GM04503 (cell line): ENCODE measurements at places on chromosomes 4 and X.
A peak's percentile ranks its signal among the peaks of the same experiment; 100 is the strongest.

DNA sequence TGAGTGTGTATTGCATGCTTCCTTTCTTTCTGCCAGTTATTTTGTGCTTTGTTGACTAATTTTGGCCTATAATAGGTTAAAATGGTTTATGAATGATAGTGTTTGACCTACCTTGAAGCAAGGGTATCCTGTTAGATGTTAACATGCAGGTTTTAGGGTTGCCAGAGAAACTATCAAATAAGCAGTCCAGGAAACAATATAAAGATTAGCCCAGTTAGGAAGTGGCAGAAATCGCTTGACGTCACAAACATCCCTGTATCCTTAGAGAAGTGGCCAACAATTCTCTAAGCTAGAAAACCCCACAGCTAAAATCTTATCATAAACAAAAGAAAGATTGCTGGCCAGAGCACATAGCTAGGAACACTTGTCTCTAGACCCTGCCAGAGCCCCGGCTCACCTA is 3.8 kb downstream of the NAP1L5 start:
- DNase-seq: no peak

- DNase-seq: peak; percentile 14
These were observed 405 bp downstream of the CENPE start for GRCh38 chr4:103197765-103198110.

- DNase-seq: no peak
These were observed 9.7 kb upstream of the GEMIN8 start for GRCh38 chrX:14039344-14039743.

DNA sequence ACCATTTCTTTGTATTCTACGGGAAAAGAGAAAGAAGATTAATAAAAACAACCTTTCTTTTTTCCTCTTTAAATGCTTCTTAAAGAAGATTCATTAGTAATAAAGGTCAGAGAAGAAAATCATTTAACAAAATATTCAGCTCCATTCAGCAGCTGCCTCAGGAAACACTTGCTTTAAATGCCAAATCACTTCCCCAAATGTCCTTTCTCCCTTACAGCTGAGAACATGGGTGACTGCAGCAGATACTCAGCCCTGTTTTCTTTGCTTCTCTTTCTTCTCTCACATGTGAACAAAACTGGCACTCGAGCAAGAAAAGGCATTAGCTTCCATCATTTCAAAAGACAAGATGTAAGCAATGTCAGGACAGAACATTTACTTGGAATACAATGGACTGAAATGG is 120.2 kb downstream of the INPP4B start:
- no peak for DNase-seq

DNA sequence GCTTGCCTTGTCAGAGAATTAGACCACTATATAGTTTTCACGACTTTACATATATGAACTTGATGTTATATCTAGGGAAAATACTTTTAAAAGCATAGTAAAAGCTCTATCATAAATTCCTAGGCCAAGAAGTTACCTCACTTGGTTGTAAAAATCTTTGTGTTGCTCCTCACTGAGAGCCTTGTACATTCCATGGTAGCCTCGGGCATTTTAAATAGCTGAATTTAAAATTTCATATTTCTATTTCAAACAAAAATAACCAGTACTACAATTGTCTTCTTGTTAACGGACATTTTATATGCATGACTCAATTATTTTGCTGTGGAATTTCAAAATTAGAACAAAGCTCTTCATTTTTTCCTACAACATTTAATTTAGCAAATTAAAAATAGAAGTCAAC is 107.6 kb downstream of the MID1 start:
- DNase-seq: no peak

- DNase-seq: no peak
These were observed 122.2 kb downstream of the SHROOM4 start for GRCh38 chrX:50691820-50692219.

DNA sequence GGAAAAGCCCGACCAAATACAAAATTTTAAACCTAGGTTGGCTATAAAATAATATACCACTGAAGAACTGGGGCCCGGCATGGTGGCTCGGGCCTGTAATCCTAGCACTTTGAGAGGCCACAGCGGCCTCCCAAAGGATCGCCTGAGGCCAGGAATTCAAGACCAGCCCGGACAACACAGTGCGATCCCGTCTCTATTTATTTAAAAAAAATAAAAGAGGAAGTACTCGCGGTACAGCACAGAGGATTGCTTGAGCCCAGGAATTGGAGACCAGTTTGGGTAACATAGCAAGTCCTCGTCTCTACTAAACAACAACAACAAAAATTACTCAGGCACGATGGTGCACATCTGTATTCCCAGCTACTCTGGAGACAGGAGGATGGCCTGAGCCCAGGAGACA is 44.8 kb upstream of the CDKN2AIP start:
- DNase-seq: no peak

DNA sequence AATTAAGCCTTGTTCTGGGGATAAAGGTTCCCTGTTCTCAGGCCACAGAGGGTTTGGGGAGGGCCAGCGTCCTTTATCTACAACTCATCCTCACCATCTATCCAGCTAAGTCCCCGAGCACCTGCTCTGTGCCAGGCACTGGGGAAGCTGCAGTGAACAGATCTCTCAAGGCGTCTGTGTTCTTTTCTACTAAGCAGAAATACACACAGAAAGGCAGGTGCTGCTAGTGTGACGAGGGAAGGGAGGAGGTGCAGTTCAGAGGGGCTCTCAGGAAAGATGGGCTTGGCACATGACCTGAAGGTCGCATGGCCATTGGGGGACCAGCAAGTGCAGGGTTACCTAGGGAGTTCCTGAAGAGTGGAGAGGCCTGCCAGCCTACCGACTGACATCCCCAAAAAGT is 352.2 kb downstream of the NR3C2 start:
- DNase-seq: no peak

DNA sequence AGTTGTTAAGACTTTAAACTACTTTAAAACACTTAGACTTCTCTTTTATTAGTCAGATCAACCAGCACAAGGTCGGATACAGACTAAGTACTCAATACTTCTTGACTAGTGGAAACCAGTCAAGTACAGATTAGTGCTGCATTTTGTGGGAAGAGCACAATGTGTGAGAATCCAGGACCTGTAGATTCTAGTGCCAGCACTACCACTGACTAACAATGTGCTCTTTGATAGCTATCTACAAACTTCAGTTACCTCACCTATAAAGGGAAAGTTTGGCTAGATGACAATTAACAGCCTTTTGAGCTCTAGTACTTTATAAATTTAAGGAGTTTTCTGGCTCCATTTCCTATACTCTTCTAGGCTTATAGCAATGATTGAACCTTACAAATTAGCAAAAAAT is 181.5 kb downstream of the SLC4A4 start:
- no peak for DNase-seq

DNA sequence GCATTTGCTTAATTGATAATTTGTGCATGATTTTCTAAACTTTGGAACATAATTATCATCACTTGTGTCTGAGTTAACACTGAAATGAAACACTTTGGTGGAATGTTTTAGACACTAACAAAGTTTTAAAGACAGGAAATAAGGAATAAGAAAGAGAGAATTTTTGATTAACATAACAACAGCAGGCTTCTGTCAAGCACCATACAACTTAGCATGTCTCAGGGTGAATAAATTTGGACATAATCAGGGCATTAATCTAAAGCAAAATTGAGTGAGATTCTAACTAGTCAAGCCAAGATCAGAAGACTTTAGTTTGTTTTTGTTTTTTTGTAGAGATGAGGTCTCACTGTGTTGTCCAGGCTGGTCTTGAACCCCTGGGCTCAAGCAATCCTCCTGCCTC is 28.1 kb upstream of the DUSP21 start:
- DNase-seq: no peak

GRCh38 chr4:154640999-154641398 is 28.5 kb upstream of the FGG start:
- no peak for DNase-seq

- DNase-seq: peak; percentile 40
These were observed 179.4 kb upstream of the PACRGL start for GRCh38 chr4:20520901-20521300.

DNA sequence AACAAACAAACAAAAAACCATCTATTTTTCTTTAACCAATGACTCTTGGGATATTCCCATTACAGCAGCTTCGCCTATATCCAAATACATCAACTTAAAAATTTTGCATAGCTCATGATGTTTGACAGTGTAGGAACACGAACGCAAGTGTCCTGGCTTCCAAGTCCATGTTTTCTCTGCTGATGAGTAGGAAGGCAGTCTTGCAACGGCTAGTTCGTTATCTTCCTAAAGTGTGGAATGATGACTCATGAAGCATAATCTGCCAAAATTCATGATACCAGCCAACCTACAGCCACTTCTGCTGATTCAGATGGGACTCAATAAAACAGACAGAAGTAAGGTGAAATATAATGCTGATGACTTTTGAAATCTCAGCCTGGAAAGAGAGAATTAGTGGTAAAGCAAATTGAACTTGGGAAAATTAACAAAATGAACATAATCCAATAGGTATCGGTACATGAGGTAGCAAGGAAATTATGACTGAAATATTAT is 6.4 kb upstream of the SEPTIN11 start:
- DNase-seq: no peak
